Activated naive CD4-positive, alpha-beta T cell treated with anti-CD3 and anti-CD28 coated beads, Interleukin-2, amount 10 ng/mL, durations not matched to agents 7 days and 5 days (primary cell): ENCODE measurements at places on chromosomes 1 and 21.

GRCh38 chr1:32094746-32095521, 12.9 kb upstream of the KPNA6 start:
- no peaks in the 10 kb centered on the region for H3K4me1 ChIP-seq
- H3K27ac ChIP-seq = no peak overlapping the region

- no peak for DNase-seq
- no peak overlapping the region for H3K27ac ChIP-seq
- peaks cover 12% of the 10 kb centered on the region for H3K4me1 ChIP-seq
- H3K36me3 ChIP-seq = peaks cover 7% of the 10 kb centered on the region
These were observed 73.1 kb downstream of the KIF1B start for GRCh38 chr1:10283318-10283984.

- H3K36me3 ChIP-seq = peaks cover 11% of the 10 kb centered on the region
- no peak overlapping the region for H3K27ac ChIP-seq
- no peak overlapping the region for H3K4me3 ChIP-seq
These were observed 7.0 kb downstream of the C1orf53 start for GRCh38 chr1:197909384-197909783.

GRCh38 chr1:212688341-212689047, 11.1 kb downstream of the BATF3 start:
- H3K4me1 ChIP-seq = peaks cover 19% of the 10 kb centered on the region
- no peaks in the 10 kb centered on the region for H3K36me3 ChIP-seq
- DNase-seq = no peak
- H3K27me3 ChIP-seq = no peaks in the 10 kb centered on the region
- no peak overlapping the region for H3K4me3 ChIP-seq
- H3K27ac ChIP-seq = no peak overlapping the region

DNA sequence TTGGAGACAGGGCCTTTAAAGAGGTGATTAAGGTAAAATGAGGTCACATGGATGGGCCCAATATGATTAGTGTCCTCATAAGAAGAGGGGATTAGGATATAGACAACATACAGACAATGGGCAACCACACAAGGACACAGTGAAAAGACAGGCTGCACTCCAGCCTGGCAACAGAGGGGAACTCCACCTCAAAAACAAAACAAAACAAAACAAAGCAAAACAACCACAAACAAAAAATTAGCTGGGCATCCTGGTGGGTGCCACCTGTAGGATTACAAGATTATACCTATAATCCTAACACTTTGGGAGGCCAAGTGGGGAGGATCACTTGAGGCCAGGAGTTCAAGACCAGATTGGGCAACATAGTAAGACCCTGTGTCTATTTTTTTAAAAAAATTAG, 4.8 kb upstream of the MDM4 start:
- peaks cover 10% of the 10 kb centered on the region for H3K36me3 ChIP-seq
- peak overlapping the region; percentile 83 for H3K27ac ChIP-seq
- no peak overlapping the region for H3K4me3 ChIP-seq

DNA sequence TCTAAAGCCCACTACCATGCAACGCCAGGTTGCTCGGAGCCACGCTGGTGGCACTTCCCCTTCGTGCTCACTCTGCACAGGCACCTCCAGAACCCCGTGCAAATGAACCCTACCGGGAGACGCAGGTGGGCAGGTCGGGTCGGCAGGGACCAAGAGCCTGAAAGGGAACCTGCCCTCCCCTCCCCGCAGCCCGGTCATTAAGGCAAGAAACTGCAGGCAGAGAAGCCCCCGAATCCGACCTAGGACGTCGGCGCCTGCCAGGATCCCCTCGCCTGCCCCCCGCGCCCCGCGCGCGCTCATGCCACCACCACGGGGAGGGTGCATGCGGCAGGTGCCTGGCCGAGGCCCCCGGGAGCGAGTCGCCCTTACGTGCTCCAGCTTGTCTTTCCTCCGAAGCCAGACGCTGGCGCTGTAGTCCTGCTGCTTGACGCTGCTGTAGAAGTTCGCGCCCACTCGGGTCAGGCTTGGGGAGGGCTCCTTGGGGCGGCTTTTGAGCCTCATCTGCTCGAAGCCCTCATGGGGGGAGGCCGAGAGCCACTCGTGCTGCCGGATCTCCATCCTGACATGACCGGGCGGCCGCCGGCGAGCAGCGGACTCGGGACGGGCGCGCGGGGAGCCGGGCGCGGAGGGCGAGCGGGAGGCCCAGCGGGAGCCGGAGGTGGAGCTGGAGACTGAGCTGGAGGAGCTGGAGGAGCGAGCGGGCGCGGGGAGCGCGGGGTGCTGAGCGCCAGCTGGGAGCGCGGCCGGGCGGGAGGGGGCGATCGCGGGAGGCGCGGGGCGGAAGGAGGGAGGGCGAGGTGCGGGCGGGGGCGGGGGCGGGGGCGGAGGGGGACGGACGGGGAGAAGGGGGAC, 552 bp downstream of the PLD5 start:
- peaks cover 56% of the 10 kb centered on the region for H3K27me3 ChIP-seq
- H3K4me1 ChIP-seq = peaks cover 9% of the 10 kb centered on the region
- H3K36me3 ChIP-seq = no peaks in the 10 kb centered on the region
- DNase-seq = no peak
- no peak overlapping the region for H3K27ac ChIP-seq
- peak overlapping the region; percentile 35 for H3K4me3 ChIP-seq

DNA sequence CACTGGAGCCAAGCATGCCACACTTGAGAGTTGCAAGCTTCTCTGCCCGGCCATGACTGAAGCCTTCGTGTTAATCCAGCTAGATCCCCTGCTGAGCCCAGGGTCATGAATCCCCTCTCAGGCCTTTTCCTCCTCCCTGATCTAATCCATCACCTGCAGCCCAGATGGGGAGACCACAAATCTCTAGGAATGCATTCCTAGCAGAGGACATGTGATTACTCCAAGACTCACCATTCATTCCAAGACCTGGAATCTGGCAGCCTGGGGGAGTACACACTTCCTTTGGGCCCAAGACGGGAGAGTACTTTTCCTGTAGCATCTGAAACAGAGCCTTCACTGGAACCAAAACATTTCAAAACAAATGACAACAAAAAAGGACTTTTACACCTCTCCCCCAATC, 269.3 kb upstream of the NFIA start:
- no peak overlapping the region for H3K4me3 ChIP-seq
- peaks cover 3% of the 10 kb centered on the region for H3K27me3 ChIP-seq
- H3K4me1 ChIP-seq = no peaks in the 10 kb centered on the region

GRCh38 chr1:109891930-109892329, 18.7 kb upstream of the CSF1 start:
- no peaks in the 10 kb centered on the region for H3K4me1 ChIP-seq
- H3K27me3 ChIP-seq = peaks cover 20% of the 10 kb centered on the region
- DNase-seq = no peak

DNA sequence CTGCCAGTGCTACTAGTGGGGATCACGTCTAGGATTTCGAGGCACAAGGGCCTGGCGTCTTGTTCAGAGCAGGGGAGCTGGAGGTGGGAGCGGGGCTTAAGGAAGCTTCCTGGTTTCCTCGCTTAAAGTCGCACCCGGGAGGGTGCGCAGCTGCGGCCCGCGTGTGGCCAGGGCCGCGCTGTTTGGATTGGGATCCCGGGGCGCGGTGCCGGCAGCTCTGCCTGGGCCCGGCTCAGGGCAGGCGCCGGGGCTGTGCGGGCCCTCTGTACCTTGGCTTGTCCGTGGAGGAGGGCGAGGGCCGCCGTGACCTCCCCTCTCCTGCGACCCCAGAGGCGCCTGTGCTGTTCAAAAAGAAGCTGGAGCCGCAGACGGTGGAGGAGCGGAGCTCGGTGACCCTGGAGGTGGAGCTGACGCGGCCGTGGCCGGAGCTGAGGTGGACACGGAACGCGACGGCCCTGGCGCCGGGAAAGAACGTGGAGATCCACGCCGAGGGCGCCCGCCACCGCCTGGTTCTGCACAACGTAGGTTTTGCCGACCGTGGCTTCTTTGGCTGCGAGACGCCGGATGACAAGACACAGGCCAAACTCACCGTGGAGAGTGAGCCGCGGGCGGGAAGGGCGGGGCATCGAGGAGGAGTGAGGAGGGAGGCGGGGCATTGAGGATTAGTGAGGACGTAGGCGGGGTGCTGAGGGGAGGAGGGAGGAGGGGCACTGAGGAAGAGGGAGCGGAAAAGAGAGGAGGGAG, 67.8 kb downstream of the OBSCN start:
- H3K4me3 ChIP-seq = peak overlapping the region; percentile 74
- peaks cover 13% of the 10 kb centered on the region for H3K4me1 ChIP-seq
- DNase-seq = peak; percentile 97
- H3K27me3 ChIP-seq = no peaks in the 10 kb centered on the region
- H3K36me3 ChIP-seq = peaks cover 3% of the 10 kb centered on the region

DNA sequence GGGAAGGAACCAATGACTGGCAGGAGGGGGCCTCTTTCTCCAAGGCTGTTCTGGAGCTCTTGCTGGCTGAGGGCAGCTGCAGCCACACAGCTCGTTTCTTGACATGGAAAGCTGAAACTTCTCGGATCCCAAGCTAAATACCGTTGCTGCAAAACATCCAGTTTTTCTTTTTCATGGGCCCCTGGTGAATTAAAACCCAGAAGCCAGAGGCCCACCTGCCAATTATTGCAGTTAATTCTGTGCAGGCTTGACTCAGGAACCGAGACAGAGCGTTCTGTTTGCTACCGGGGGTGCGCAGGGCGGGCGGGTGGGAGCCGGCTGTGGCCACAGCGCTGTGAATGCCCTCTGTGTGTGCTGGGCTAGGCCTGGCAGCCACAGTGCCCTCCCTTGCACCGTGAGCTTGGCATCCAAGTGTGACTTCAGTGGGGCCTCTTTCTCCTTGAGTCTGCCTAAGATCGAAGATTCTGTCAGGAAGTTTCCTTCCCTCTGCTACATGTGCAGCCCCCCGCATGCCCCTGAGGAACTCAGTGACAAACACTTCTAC, 19.9 kb upstream of the KCNE2 start:
- H3K4me1 ChIP-seq = peaks cover 4% of the 10 kb centered on the region
- H3K4me3 ChIP-seq = no peak overlapping the region
- DNase-seq = no peak
- no peak overlapping the region for H3K27ac ChIP-seq
- peaks cover 24% of the 10 kb centered on the region for H3K27me3 ChIP-seq

GRCh38 chr1:25991937-25992688, 5.8 kb downstream of the PAFAH2 start:
- H3K36me3 ChIP-seq = peaks cover 26% of the 10 kb centered on the region
- no peaks in the 10 kb centered on the region for H3K27me3 ChIP-seq

DNA sequence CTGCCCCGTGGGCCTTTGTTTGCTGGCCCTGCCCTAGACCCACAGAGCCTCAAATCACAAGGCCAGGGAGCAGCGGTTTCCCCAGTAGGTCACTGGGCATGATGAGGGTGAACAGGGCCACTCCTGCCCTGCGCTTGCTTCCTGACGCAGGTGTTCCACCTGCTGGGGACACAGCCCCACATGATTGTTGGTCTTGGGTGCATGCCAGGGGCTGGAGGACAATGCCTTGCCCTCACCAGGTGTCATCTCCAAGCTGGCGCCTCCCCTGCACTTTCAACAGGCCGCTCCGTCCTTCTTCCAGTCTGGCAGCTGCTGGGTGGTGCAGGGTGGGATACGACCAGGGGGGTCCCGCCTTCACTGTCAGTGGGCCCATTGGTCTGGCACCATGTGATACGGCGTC, 24.3 kb downstream of the IL10RB start:
- H3K27ac ChIP-seq = no peak overlapping the region
- no peak for DNase-seq
- no peak overlapping the region for H3K4me3 ChIP-seq
- H3K4me1 ChIP-seq = peaks cover 29% of the 10 kb centered on the region

GRCh38 chr1:53617382-53617781, 121.6 kb downstream of the GLIS1 start:
- no peak overlapping the region for H3K4me3 ChIP-seq
- peaks cover 21% of the 10 kb centered on the region for H3K27me3 ChIP-seq
- no peaks in the 10 kb centered on the region for H3K4me1 ChIP-seq
- H3K27ac ChIP-seq = no peak overlapping the region
- H3K36me3 ChIP-seq = no peaks in the 10 kb centered on the region

GRCh38 chr1:16142383-16142995, 13.4 kb downstream of the EPHA2 start:
- H3K27ac ChIP-seq = no peak overlapping the region
- no peaks in the 10 kb centered on the region for H3K36me3 ChIP-seq
- H3K27me3 ChIP-seq = peaks cover 63% of the 10 kb centered on the region
- H3K4me1 ChIP-seq = no peaks in the 10 kb centered on the region
